ENCODE measurements at places on chromosomes 3 and 15.

DNA sequence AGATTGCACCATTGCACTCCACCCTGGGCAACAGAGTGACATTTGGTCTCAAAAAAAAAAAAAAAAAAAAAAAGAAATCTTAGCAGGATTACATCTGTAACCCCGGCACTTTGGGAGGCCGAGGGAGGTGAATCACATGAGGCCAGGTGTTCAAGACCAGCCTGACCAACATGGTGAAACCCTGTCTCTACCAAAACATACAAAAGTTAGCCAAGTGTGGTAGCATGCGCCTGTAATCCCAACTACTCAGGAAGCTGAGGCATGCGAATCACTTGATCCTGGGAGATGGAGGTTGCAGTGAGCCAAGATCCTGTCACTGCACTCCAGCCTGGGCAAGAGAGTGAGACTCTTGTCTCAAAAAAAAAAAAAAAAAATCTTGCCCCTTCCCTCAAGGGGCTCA is 40.4 kb downstream of the LIPC start:
- DNase-seq, result no peak

- no peak for DNase-seq
Observed at GRCh38 chr15:74042603-74043424, 39.5 kb downstream of the GOLGA6A start.

GRCh38 chr15:88738796-88739195 is 64.4 kb upstream of the ACAN start:
- no peak for DNase-seq

DNA sequence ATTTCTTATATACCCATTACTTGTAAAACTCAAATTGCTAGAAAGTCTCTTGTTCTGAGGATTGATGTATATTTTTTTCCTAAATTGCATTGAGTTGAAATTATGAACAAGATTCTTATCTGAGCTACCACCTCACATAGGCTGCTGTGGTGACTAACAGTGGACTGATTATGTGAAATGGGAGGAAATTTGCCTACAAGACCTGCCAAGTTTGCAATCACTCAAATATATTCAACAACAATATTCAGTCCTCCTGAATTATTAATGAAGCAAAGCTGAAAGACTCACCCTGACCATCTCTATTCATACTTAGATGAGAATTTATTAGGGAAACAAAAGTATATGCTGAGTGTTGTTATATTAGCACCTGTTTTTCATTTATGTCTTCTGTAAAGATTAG is 412.6 kb upstream of the SEMA6D start:
- no peak for DNase-seq

GRCh38 chr3:113719758-113720157 is 23.3 kb upstream of the USF3 start:
- no peak for DNase-seq

DNA sequence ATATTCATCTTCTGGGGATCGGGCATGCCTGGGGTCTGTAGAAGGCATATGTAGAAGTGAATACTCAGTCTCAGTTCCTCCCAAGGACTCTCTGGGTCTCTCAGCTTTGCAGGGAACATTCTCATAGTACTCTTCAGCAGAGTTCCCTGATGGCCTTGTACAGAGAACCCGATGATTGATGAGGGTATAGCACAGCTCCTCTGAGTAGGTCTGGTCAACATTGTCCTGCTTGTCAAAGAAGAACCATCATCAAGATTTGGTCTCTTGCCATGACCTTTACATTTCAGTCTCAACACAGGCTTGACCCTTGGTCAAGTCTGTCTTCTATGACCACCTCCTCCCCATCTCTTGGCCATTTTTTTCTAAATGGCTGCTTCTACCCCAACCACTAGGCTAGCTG is 9.5 kb downstream of the GCSAM start:
- DNase-seq, result no peak

GRCh38 chr3:194682189-194682693 is 3.4 kb upstream of the FAM43A start:
- DNase-seq, result no peak

GRCh38 chr15:87896936-87897335 is 359.6 kb downstream of the NTRK3 start:
- DNase-seq, result no peak

GRCh38 chr3:42631620-42632019 is 21.9 kb upstream of the ZBTB47 start:
- DNase-seq, result no peak

DNA sequence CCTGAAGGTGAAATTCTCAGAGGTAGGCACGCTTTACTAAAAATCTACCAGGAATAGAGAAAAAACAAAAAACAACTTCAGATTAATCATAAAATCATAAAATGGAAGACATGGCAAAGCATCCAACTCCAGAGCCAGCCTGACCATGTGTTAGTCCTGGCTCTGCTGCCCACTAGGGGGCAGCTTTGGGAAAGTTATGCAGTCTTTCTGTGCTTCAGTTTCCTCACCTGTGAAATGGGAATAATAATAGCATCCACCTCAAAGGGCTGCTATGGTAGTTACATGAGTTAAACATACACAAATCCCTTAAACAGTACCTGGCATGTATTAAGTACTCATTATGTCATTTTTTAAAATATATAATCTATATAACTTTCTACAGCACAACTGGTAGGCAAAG is 52.3 kb downstream of the WNT5A start:
- DNase-seq, result no peak

DNA sequence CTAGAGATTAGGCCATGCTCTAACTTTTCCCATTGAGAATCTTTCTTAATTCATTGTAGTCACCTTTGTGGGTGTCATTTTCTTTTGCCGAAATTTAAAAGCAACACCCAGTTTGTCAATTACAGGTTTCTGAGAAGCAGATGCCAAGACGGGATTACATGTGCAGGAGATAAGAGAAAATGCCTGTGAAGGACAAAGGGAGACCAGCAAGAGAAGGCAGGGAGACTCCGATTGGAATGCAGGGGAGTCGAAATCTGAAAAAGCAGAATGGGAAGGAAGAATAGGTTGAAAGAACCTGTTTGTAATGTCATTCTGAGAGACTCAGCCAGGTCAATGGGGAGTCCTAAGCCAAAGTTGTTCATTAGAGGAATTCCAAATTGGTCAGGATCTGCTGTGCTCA is 3.6 kb upstream of the DPH6 start:
- DNase-seq, result no peak

GRCh38 chr15:82103468-82103867 is 57.6 kb upstream of the MEX3B start:
- DNase-seq, result no peak

DNA sequence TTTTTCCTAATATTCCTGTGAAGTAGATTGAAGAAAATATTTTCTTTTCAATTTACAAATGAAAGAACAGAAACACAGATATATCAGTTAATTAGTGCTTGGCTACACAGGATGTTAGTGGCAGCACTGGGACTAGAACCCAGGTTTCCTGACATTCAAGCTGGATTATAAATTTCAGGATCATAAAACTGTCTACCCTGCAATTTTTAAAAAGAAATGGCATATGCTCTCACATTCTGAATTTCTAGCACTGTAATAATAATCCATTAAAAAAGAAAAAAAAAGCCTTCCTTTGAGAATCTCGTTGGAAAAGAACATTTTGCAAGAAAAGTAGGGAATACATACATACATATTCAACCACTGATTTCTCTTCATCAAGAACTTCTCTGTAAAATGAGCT is 9.3 kb upstream of the DPH6 start:
- no peak for DNase-seq

- DNase-seq, result no peak
Observed at GRCh38 chr15:52104532-52105004, 8.0 kb downstream of the BCL2L10 start.

DNA sequence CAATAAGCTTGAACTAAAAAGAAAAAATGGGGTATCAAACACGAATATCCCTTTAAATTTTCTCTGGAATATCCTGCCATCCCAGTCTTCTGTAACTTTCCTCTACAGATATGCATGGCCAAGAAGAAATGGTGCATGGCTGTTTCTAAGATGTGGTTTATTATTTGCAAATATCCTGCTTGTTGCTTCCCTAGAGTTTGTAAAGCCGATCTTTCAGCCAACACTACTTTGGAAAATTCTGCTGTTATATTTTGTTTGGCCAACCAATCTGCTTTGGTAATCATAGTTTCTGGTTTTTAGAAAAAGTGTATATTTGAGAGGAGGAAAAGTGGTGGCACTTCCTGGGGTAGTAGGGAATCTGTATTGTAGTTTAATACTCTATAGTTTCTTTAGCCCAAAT is 13.9 kb downstream of the PHLDB2 start:
- no peak for DNase-seq

DNA sequence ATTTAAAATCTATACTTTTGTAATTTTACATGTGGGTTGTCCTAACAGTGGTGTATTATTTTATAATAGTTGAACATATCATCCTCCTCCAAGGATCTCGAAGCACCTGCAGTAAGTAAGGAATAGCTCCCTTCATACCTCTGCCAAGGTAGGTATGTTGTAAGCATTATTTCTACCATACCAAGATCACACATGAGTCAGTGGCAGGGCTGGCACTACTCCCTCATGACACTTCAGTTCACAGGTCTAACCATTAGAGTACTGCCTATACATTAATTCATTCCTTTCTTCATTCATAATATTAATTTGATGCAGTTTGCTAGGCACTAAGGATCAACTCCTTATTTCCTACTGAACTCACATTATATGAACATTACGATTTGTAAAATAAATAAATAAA is 11.9 kb upstream of the LEKR1 start:
- no peak for DNase-seq

- no peak for DNase-seq
Observed at GRCh38 chr3:8556473-8556869, 54.8 kb downstream of the LMCD1 start.

DNA sequence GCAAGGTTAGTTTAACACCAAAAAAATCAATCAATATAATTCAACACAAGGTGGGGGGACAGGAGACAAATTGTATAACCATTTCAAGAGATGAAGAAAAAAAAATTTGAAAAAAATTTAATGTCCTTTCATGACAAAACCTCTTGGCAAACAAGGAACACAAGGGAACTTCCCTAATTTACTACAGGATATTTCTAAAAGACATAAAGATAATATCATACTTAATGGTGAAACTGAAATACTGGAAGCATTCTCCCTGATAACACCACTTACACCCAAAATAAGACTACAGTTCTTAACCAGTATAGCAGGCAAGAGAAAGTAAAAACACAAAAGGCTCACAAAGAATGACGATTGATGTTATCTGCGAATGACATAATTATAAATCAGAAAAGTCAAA is 44.7 kb downstream of the IFT57 start:
- DNase-seq, result no peak

All from HFF-Myc (cell line).